PC-9 (cell line): ENCODE measurements at places on chromosomes 11 and 22. TPM values are rescaled to one million over a fixed set of nuclear protein-coding genes. Genes with fewer than 3 reads are reported as not detected.

SEC14L6 gene
- 0.31 and 0.33 TPM in 2 replicates for total RNA-seq

OR52I1 gene
- 0.15 TPM in 1 of 2 replicates, not detected in the other for total RNA-seq

KCNJ1 gene
- total RNA-seq = not detected in 2 replicates

PPM1F gene
- total RNA-seq = 20.6 and 22.1 TPM in 2 replicates

MYOD1 gene
- not detected in 2 replicates for total RNA-seq

GRAMD4 gene
- total RNA-seq = 36.4 and 38.2 TPM in 2 replicates

CBLIF gene
- not detected in 2 replicates for total RNA-seq
